ENCODE measurements at places on chromosomes 16 and 17.

- DNase-seq, result no peak
Measured at GRCh38 chr16:53417011-53417410, 17.3 kb upstream of the RBL2 start.

- DNase-seq, result no peak
Measured at GRCh38 chr17:78766743-78767294, 15.3 kb downstream of the CYTH1 start.

GRCh38 chr17:9095390-9095789 lies 74.1 kb downstream of the NTN1 start:
- DNase-seq, result no peak

GRCh38 chr16:67562918-67563707 lies 787 bp downstream of the CTCF start:
- peak; percentile 50 for DNase-seq

GRCh38 chr17:13518261-13519000 lies 83.3 kb downstream of the HS3ST3A1 start:
- DNase-seq, result no peak

DNA sequence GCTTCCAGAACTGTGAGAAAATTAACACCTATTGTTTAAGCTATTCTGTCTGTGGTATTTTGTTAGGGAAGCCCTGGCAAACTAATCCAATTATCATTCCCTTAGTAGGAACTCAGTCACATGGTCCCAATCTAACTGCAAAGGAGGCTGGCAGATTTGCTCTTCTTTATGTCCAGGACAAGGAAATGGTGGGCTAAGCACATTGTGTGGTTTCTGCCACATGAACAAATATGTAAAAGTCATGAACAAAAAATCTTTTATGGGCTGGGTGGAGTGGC lies 278.6 kb upstream of the RPL38 start:
- no peak for DNase-seq

- DNase-seq, result no peak
Measured at GRCh38 chr17:72004011-72004427, 116.8 kb upstream of the SOX9 start.

- no peak for DNase-seq
Measured at GRCh38 chr17:1373707-1374237, 26.2 kb downstream of the YWHAE start.

DNA sequence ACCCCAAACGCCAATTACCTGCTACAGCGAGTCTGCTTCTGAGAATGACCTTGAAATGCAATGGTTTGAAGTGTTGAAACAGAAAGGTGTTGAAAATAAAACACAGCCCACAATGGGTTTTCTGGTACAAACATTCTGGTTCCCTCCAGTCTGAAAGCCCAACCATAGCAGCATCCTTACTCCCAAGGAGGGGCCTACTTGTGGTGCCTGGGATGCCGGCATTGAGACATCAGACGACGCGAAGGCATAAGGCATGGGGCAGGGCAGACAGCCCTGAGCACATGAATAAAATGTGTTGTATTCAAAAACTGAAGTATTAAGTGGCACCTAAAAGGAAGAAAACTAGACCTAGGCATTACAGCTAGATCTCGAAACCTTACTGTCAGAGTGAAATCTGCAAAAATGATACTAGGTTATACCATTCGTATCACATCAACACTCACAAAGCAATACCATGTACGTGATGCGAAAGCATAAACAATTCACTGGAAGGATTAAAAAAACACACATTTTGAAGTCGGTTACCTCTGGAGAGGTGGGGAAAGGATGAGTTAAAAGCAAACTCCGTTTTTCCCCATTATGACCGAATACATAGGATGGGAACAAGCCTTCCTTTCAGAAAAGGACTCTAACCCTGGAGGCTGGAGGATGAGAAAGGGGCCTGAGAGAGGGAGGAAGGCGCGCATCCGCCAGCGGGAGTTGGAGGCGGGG lies 702 bp downstream of the NUDT21 start:
- DNase-seq, result no peak

GRCh38 chr17:43660816-43661493 lies 767 bp downstream of the MEOX1 start:
- DNase-seq, result no peak

DNA sequence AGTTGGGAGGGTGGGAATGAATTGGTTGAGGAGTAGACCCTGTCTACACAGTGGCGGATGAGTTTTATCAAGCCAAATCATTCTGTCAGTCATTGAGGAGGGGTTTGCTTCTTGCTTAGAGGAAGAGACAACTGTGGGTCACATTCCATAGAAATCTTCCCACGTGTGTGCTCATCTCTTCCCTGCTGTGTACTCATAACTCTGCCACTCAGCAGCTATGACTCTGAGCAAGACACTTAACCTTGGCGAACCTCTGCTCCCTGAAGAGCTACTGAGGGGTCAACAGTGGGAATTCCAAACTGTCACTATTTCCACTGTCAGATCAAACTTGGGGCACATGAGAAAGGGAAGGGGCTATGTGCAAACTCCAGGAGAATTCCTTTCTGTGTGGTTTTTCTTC lies 72.6 kb upstream of the COX10 start:
- DNase-seq, result no peak

- no peak for DNase-seq
Measured at GRCh38 chr16:18829251-18829650, 27.9 kb upstream of the ARL6IP1 start.

- DNase-seq, result no peak
Measured at GRCh38 chr16:8923199-8923598, 40.5 kb downstream of the USP7 start.

DNA sequence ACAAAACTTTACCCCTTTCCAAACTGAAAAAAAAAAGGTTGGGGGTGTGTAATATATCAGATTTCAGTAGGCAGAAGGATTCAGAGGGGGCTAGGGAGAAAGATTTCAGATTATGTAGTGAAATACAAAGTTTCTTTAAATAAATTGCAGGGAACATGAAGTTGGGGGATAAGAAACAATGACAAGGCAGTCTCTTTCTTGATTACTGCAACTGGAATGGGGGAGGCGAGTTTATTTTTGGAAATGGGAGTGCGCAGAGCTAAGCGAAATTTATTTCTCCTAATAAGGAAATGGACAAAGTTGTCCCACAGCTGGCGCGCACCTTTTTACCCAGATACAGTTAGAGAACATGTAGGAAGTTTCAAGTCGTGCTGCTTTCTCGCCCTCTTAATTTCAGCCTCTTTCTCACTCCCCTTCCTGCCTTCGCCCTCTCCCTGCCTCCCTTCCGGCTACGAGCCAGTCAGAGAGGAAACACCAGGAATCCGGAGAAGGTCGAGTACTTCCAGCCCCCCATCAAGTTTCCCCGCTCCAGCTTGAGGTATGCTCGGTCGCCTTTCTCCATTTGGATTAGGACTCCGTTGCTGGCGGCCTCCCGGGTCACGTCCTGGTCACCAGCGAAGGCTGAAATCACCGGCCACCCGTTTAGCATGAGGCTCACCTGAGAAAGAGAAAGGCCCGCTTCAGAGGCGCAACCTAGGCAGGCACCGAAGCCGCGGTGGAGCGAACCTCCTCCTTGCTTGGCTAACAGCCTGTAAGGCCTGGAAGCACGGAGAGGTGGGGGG lies 2.5 kb downstream of the CBLN1 start:
- DNase-seq, result no peak

GRCh38 chr17:77863814-77864161 lies 94.7 kb upstream of the TNRC6C start:
- no peak for DNase-seq

DNA sequence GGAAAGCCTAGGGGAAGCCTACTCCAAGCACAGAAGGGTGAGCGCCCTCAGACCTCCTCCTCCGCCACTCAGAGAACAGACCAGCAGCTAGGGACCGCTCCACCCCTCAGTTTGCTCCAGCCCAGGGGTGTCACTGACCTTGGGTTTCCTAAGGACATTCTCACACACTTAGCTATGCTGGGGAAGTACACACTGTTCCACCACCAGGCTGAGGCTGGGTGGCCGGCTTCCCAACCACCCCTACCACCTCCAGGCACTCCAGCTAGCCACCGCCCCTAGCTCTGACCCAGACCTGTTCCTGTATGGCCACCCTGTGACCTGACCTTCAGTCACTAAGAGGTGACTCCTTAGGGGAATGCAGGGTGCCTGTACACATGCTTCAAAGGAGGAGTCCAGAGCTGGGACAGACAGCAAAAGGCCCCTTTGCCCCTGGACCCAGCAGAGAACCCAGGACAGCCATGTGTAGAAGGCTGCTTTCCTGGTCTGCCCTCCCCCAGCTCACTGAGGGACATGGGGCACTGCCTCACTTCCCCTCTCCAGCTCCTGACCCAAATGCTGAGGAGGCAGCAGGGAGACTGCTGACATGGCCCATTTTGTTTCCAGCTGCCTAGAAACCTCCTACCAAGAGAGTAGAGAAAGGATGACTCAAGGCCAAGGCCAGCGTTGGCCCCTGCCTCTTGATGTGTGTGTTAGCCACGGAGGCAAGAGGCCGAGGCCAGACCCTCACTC lies 6.7 kb downstream of the HSPB9 start:
- DNase-seq, result no peak

GRCh38 chr17:20217677-20218076 lies 208.5 kb downstream of the SPECC1 start:
- no peak for DNase-seq

GRCh38 chr17:28960256-28961061 lies 9.1 kb upstream of the PHF12 start:
- DNase-seq, result no peak

DNA sequence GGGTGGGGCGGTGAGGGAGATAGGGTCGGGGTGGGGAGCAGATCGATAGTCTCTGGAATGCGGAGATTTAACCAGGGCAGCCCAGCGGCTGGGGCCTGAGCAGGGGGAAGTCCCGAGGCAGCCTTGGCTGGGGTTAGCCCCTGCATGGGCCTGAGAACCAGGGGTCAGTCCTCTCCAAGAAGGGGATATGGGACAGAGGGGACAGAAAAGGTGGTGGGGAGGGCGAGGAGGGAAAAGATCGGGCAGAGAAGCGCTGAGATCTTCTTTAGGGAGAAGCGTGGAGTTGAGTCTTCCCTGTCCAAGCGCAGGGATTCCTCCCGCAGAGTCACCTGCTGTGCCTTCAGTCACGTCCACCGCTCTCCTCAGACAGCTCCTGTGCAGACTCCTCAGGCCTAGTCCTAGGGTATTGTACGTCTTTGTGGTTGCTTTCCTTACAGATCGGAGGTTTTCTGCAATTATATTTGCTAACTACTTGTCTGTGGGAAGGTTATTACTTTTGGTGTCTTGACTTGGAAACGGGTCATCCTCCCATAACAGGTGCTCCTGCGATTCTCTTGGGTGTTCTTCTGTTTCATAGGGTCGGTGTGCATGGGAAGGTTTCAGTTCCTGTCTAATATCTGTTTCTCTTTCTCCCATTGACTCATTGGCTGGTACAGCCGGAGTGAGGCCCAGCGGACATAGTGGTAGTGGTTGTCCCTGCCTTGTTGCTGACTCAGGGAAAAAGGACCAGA lies 952 bp downstream of the CD300A start:
- no peak for DNase-seq

DNA sequence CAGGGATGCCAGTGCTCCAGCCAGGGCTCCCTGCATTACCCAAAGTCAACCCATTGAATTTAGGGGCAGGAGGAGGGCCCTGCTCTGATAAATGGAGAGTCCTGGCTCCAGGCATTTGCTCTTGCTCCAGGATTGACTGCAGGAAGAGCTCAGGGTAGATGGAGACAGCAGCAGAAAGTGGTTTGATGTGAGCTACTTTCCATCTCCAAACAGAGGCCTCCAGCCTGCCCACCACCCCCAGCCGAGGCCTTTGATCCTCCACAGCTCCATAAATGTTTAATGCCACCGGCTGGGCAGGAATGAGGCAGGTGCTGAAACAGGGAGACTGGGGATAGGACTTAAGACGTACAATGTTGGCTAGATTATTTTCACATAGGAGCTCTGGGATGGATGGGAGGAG lies 4.3 kb upstream of the SEZ6 start:
- DNase-seq, result no peak

DNA sequence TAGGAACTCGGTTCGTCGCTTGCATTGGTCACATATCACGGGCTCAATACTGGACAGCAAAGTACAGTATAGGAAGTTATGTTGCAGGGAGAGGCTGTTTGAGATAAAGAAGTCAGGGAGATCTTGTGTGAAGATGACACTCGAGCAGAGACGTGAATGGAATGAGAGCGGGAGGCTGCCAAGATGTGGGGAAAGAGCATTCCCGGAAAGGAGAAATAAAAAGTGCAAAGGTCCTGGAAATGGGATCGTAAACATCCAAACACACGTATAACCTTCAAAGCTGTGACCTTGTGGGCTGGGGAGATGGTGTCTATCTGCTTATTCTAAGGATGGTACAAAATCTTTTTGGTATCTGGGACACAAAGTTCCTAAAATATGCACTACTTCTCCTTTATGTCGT lies 43.0 kb upstream of the MYOCD start:
- DNase-seq, result no peak

DNA sequence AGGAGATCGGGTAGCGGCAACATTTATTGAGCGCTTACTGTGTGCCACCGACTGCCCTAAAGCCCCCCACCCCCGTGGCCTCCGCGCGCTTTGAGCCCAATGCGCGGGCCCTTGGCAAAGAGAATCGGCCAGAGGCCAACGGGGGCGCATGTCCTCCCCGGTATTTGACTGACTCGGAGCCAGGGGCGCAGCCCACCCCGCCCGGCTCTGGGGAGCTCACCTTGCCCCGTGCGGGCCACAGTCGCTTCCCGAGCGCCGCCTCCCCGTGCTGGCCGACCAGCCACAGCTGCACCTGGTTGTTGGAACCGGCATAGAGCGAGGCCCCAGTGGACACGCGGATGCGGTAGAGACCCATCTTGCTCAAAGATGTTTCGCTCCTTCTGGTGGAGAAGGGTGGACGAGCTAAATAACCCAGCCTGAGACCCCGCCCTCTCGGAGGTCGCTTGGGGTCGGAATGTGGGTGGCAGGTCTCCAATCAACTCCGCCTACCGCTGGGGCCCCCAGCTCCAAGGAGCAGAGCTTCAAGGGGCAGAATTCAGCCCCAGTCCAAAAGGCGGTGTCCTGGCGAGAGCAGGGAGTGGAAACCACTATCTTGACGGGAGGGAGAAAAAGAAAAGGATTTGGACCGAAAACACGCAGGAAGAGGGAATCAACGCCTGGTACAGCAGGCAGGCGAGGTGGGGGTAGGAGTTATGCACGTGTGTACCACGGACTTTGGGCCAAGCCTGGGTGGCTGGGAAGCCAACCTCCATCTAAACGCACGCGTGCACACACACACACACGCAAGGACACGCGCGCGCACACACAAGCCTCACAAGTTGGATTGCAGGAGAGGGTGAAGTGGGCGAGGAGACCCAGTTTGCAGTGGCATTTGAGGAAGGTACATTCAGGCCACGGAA lies at the start of gene ALOX15:
Gene ALOX15, minus strand, starts transcription at position 382 of the 899 bp plus-strand sequence. Its CDS starts 27 bp downstream, at position 355.
- DNase-seq, result no peak

- no peak for DNase-seq
Measured at GRCh38 chr16:83685615-83686165, 122.1 kb upstream of the HSBP1 start.

- DNase-seq, result no peak
Measured at GRCh38 chr16:16928532-16929109, 542.1 kb downstream of the XYLT1 start.

GRCh38 chr17:57379895-57380434 lies 123.6 kb downstream of the MSI2 start:
- DNase-seq, result no peak

GRCh38 chr16:89618109-89618998 lies 4.9 kb downstream of the DPEP1 start:
- no peak for DNase-seq

- DNase-seq, result no peak
Measured at GRCh38 chr16:1428511-1428910, 2.4 kb upstream of the PERCC1 start.

GRCh38 chr16:46607529-46607928 lies 13.7 kb downstream of the SHCBP1 start:
- no peak for DNase-seq
